CD4-positive, alpha-beta T cell treated with Interleukin-6 at 100 ng/mL for 8 hours (primary cell): ENCODE measurements at places on chromosomes 5 and 9.

- no peak for DNase-seq
These were observed 205.4 kb upstream of the PCSK5 start for GRCh38 chr9:75685062-75685461.

- no peak for DNase-seq
These were observed 217.6 kb downstream of the ZNF608 start for GRCh38 chr5:124528838-124529237.

- DNase-seq, result no peak
These were observed 228.6 kb downstream of the NR3C1 start for GRCh38 chr5:143174714-143175398.

DNA sequence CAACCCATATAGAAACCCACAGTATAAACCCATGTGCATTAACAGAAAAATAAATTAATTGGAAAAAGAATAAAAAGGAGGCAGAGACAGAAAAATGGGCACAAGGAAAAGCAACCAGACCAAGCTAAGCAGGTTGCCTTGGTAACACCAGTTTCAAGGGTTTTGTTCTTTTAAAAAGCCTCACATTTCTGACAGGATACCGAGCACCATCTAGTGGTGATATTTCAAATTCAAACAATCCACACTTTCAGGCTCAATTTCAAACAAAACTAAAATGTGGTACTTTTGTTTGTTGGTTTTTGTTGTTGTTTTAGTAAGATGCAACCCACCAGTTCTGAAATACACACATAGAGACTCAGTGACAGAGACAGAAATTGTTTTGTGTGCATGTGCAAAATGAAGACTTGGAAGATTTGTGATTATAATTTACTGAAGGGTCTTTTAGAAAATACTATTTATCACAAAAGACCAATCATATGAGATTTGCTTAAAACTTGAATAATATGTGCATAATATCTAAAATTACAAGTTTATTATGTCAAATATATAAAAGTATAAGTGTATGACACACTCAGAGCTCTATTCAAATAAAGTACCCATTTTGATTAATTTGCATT is 318.2 kb downstream of the SLCO4C1 start:
- DNase-seq, result no peak

- no peak for DNase-seq
These were observed 968.1 kb downstream of the TAF11L14 start for GRCh38 chr5:18602402-18602801.

- no peak for DNase-seq
These were observed 391.1 kb downstream of the ADGRV1 start for GRCh38 chr5:90949469-90950358.

DNA sequence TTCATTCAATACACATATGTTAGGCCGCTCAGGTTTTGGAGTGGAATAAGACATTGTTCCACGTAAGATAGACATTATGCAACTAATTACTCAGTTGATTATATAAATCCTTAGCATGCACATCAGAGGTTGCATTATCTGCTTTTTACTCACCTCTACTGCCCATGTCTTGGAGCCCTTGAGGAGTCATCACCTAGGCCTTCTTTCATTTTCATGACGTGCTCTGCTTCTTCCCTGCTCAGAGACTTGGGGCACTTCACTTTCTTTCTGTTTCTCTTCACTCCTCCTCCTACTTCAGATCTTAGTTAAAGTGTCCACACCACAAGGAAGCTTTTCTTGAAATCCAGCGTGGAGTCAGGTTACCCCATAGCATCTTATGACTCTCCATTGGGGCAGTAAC is 241.1 kb downstream of the TLR4 start:
- no peak for DNase-seq

DNA sequence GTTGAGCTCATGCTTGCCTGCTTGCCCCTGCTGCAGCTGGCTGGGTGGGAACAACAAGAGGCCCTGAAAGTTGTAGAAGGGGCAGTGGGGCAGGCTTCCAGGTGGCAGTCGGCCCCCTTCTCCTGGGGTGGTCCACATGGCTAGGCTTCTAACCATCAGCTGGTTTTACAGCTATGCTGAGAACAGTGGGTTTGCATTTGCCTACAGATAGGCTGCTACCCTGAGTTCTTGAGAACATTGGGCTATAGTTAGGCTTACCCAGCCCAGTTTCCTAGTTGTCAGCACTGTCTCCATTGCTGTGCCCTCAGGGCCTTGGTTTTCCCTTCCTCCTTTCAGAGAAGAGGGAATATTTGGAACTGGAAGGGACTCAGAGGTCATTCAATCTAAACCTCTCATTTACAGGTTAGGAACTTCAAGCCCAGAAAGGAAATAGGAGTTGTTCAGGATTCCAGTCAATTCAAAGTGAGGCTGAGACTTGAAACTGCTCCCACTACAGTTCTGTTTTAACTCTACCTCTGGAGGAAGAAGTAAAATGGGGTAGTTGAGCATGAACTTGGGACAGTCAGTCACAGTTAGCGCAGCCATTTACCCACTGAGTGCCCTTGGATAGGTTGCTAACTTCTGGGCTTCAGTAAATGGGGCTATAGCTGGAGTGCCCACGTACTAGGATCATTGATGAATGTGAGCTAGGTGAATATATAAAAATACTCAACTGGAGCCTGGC is 11.5 kb downstream of the LARP1 start:
- DNase-seq, result no peak

DNA sequence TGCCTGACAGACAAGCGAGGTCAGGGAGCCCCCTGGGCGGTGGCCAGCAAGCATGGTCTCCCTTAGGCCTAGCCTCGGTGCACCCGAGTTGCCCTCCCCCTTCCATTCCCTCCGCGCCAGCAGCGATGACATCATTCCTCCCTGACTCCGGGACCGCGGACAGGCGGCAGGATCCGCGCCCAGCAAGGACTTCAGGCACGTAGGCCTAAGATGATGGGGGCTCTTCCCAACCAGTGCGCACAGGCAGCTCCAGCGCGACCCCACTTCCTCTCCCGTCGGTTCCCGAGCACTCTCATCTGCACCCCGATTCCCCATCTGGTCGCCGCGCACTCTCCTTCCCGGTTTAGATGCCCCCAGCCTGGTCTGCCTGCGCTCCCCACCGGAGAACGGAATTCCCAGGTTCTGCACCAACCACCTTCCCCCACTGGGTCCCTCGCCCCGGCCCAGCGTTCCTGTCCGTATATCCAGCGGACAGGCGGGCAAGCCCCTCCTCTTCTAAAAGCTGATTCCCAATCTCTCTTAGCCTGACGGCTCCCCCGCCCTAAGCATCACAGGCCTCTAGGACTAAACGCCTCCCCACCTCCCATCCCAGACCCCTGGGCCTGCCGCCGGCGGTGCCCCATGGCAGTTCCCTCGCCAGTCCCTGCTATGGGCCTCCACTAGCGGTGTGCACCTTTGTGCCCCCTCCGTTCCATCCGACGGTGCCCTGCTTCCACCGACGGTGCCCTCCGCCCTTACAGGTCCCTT is 931 bp downstream of the FAM219A start:
- peak; percentile 1 for DNase-seq

- no peak for DNase-seq
These were observed 144.4 kb downstream of the ZNF462 start for GRCh38 chr9:107007402-107007801.

GRCh38 chr5:78221964-78222451 is 72.5 kb downstream of the AP3B1 start:
- DNase-seq, result no peak

GRCh38 chr9:135221951-135222631 is 134.6 kb downstream of the OLFM1 start:
- DNase-seq, result no peak

- no peak for DNase-seq
These were observed 50.9 kb upstream of the EQTN start for GRCh38 chr9:27347889-27348288.

DNA sequence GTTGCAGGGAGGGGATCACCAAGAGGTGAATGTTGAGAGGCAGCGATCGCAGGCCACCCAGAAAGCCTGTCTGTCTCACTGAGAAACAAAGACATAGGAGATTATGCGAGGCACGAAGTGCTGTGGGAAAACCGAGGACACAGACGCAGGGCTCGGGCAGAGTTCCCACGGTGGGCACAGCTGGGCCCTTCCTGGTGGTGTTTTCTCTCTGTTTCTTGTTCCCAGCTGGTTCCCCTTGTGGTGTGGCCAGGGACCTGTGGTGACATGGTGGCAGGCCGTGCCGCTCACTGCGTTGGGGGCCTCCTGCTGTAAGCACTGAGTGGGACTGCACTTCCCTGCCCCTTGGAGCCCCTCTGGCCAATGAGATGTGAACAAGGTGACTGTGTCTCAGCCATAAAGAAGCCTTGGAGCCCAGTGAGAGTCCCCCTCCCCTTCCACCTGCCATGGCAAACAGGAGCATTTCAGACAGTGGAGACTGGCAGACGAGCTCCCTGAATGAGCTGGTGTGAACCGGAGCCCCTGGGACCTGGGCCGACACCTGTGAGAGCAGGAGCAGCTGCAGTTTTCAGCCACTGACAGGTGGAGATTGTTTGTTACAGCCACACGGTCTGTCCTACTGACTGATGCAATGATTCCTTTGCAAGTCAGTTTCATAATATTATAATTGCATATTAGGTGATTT is 13.2 kb upstream of the IRX4 start:
- no peak for DNase-seq

DNA sequence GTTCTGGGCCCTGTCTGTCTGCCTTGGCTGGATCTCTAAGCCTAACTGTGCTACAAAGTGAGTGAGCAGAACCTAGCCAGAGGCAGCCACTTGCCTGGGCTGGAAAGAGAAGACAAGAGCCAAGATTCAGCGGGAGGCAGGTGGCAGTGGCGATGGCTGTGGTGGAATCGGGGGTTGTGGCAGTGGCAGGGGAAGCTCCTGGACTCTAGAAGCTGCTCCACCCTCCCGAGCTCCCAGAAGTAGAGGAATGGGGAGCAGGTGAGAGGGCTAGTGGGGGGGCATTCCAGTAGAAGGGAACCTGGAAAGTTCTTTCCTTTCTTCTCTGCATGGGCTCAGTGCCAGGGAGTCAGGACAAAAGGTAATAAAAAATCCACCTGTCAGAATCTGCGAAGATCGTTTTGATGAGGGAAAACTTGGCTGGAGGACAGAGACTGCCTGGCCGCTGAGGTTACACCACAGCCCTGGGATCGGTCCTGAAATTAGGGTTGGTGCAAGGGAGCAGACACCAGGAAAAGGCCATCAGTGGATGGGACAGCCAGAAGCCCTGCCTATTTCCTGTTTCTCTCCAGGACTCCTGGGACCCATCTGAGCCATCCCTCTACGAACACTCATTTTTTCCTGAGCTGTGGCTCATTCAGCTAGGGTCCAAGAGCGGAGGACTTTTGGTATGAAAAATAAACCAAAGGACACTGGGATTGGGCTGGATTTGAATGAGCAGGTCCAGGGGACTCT is 1.6 kb downstream of the CRAT start:
- no peak for DNase-seq
